ENCODE measurements at places on chromosomes 4 and X. TPM values are rescaled to one million over a fixed set of nuclear protein-coding genes. Genes with fewer than 3 reads are reported as not detected.

- DNase-seq = no peak
These were observed 488.2 kb downstream of the GRID2 start for GRCh38 chr4:92791871-92792440.

DNA sequence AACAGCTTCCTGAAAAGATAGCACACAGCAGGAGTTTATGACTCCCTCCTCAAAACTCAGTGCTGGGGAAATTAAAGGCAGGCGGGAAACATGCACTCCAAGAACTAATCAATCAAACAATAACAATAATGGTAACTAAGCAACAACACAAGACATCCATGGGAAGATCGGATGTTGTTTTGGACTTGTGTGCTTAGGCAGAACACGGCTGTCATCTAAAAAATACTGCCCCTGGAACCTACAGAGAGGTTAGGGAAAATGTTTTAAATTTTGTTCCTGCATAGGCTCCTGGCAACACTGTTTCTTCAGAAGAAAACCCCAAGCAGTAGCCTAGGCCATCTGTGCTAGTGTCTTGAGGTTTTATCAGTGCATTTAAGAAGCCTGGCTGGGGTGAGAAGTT, 1378.2 kb downstream of the STIM2 start:
- no peak for DNase-seq

GRCh38 chrX:46624090-46624786, 50.7 kb downstream of the CHST7 start:
- no peak for DNase-seq

GRCh38 chr4:127993151-127993550, 27.9 kb downstream of the ABHD18 start:
- DNase-seq = no peak

The MYOZ2 gene
- total RNA-seq = not detected

The ADH1B gene
- total RNA-seq = 156 TPM

- no peak for DNase-seq
These were observed 108.8 kb upstream of the ENPEP start for GRCh38 chr4:110367156-110367555.

DNA sequence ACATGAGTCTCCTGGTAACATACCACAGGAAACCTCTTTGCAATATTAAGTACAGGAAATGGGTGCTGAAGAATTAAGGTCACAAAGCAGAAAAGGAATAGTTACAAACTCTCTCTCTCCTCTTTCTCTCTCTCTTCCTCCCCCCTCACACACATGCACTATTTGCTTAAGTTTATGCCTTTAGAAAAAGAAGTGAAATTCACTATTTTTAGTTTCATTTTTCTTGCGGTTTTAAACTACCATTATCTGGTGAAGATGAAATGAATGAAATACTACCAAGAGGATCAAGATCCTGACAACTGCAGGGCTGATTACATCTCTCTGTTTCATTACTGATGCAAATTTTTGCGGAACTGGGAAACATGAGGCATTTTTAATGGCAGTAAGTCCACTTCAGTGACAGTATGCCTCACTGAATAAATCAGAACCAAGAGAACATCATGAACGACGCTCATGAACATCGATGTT, 64.3 kb upstream of the FTHL17 start:
- no peak for DNase-seq

The CCDC160 gene
- total RNA-seq = not detected

DNA sequence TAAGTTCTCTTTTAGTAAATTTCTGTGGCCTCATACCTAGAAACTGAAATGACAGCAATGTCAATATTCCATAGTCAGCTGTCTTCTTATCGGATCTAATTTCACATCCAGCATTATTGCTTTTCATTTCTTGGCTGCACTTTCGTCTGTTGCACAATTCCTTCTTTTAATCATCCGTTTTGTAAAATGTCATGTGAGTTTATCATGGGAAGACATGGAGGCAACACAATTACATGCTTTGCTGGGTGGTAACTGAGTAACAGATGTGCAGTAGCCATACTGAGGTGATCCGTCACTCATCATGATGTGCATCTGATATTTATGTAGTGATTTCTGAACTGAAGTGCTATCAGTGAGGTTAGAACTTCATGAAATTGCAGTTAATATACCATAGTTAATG, 68.3 kb upstream of the SLC7A11 start:
- no peak for DNase-seq

DNA sequence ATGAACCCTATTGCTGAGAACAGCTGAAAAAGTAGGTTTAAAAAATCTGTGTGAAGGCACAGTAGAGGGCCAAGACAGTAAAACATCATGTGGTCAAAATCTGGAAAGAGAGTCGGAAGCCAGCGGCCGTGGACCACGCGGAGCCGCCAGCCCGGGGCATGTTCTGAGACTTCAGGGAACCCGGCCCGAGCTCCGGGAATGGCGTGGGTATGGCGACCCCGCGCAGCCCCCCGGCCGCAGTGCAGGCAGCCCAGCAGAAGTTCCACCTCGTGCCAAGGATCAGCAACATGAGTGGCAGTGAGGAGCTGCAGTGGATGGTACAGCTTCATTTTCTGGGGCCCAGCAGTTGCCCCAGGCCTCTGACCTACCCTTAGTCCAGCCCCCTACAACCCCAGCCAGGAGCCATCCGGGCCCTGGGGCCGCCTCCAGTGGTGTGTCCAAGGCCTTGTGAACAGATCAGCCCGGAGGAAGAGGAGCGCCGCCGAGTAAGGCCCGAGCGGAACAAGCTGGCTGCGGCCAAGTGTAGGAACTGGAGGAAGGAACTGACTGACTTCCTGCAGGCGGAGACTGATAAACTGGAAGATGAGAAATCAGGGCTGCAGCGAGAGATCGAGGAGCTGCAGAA, 94.2 kb downstream of the LARP1B start:
- DNase-seq = no peak

DNA sequence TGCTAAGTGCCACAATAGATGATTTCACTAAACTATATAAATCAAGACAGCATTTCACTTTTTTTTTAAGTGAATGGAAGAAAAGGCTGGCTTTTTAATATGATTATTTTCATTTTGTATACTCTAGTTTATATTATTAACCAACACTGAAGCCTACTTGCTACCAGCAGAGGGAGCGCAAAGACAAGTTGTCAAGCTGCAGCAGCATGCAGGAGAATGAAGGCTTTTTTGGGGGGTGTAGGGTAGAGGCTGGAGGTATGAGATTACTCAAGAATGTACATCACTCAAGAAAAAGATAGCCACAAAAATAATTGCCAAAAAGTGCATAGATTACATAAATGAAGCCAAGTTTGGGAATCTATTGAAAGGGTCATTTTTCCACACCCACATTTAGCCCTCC, 519.5 kb downstream of the FGF13 start:
- DNase-seq = peak; percentile 7

The ADH4 gene
- 0.31 TPM for total RNA-seq

The FRMD7 gene
- not detected for total RNA-seq

- no peak for DNase-seq
These were observed 8.2 kb downstream of the PDGFC start for GRCh38 chr4:156963419-156963818.

DNA sequence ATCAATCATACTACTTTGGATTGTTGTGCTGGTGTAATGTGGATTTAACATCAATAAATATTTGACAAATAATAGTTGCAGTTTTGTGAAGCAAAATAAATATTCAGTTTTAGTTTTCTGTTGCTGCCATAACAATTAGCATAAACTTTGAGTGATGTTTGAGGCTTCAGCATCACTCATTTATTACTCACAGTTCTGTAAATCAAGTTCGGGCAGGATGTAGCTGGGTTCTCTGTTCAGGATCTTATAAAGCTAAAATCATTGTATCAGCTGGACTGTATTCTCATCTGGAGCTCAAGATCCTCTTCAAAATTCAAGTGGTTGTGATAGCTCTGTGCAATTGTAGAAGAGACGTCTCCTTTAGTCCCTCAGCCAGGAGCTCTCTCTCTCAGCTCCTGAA, 81.7 kb downstream of the CBR4 start:
- no peak for DNase-seq

DNA sequence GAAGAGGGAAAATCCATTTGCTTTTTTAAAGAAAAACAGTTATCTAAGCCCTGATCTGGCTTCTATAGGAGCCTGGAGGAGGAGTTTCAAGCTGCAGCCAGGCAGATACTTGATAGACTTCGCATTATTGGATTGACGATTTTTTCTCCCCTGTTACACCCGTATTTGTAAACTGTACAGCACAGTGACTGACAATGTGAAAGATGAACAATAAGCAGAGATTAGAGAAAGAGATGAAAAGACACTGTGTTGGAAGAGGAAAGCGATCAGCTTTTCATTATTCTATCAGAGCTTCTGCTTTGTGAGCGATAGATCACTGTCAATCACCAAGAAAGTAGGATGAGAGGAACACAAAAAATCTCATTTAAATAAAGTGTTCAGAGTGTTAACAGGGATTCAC, 639.2 kb downstream of the TLL1 start:
- DNase-seq = no peak

The TSPAN7 gene
- 114 TPM for total RNA-seq

GRCh38 chrX:7205037-7205577, 57.2 kb upstream of the PUDP start:
- no peak for DNase-seq

DNA sequence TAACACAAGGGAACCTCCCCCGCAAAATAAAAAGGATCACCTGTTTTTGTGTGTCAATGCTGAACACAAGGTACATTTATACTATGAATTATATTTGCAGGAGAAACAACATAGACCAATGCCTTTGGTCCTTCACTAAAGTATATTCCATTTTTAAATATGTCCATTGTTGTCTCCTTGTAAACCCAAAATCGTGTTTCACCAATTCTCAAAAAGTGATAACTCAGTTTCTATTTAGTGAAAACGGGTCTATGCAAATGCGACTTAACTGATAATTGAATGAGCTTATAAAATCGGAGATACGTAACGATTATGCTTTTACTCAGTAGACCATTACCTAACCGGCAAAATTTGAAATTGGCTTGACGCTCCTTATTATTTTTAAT, 2.1 kb downstream of the BRWD3 start:
- DNase-seq = no peak

DNA sequence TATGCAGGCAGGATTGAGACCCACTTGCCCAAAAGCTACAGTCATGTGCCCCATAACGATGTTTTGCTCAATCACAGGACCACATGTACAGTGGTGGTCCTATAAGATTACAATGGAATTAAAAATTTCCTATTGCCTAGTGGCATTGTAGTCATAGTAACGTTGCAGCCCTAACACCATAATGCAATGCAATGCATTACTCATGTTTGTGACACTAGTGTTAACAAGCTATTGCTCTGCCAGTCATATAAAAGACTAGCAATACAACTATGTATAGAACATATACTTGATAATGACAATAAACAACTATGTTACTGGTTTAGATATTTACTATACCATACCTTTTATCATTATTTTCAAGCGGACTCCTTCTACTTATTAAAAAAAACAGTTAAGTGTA, 50.6 kb downstream of the VGLL1 start:
- no peak for DNase-seq

- DNase-seq = peak; percentile 48
These were observed 32.7 kb downstream of the ELF2 start for GRCh38 chr4:139144161-139144859.

The ABCG2 gene
- total RNA-seq = 36.2 TPM

The IQSEC2 gene
- total RNA-seq = 32.9 TPM

DNA sequence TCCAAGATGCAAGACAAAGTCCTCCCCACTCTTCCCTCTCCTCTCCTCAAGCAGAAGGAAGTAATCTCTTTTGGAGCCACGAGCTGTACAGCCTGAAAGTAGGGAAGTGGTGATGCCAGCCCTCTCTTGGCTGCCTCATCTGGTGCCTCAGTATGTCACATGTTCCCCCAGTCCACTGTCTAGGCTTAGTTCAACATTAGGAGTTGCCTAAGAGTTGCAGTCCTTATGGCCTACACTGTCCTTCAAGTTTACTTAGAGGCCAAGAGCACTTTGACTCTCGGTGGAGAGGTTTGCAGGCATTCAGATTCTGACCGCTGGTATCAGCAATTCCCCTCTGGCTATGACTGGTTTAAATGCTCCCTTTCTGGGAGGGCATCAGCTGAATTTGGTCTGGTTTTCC, 735.6 kb downstream of the GLUD2 start:
- DNase-seq = no peak

The IL13RA1 gene
- 112 TPM for total RNA-seq

- DNase-seq = peak; percentile 41
These were observed 63.4 kb downstream of the FHDC1 start for GRCh38 chr4:152999346-153000075.

GRCh38 chr4:99875071-99875470, 19.2 kb downstream of the LAMTOR3 start:
- DNase-seq = no peak

The NDNF gene
- 9.2 TPM for total RNA-seq

The SMIM31 gene
- total RNA-seq = 30.6 TPM

- peak; percentile 78 for DNase-seq
These were observed 41.3 kb downstream of the ABLIM2 start for GRCh38 chr4:8117278-8117682.

- no peak for DNase-seq
These were observed 3.2 kb downstream of the SCARB2 start for GRCh38 chr4:76210452-76210851.

DNA sequence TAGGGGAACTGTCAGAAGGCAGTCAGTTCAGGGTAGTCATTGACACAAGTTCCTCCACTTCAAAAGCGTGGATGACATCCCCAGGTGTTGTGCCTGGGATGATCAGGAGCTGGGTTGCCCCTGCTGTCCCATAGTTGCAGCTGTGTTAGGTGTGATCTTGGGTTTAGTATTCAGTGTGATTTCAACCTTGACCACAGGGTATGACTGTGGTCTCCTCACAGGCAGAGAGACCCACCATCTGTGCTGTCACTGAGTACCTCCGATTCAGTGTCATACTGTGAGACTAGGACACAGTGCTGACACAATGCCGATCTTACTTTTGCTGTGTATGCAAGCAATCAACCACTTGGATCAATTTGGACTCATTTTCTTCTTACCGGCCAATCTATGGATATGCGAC, 25.2 kb downstream of the FOXR2 start:
- no peak for DNase-seq

The PRRG3 gene
- total RNA-seq = 0.37 TPM

The UGT2A1 gene
- total RNA-seq = not detected

DNA sequence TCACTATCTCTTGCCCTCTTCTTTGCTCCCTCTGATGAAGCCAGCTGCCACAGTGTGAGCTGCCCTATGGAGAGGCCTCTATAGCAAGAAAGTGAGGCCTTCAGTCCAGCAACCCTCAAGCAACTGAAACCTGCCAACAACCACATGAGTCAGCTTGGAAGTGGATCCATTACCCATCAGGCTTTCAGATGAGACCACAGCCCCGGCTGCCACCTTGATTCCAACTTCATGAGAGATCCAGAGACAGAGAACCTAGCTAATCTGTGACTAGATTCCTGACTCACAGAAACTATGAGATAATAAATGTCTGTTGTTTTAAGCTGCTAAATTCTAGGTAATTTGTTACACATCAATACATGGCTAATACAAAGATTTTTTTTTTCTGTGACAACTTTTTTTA, 20.4 kb upstream of the WAS start:
- DNase-seq = no peak

DNA sequence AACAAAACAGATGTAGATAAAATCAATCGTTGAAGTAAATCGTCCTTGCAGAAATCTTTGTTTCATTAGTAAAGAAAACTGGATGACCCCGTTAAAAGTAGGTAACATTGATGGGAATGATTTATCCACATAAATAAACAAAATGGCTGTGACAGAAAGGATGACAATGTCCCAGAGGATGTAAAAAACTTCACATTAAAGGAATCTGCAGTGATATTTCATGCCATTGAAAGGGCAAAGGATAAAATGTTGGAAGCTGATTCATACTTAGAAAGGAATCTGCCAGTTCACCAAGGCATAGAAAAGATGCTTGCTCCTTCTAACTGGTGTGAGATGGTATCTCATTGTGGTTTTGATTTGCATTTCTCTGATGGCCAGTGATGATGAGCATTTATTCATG, 24.2 kb upstream of the EPGN start:
- no peak for DNase-seq

All from left colon (tissue), 2 donors.